ENCODE measurements at places on chromosomes 16 and 17. TPM values are rescaled to one million over a fixed set of nuclear protein-coding genes. Genes with fewer than 3 reads are reported as not detected.

DNA sequence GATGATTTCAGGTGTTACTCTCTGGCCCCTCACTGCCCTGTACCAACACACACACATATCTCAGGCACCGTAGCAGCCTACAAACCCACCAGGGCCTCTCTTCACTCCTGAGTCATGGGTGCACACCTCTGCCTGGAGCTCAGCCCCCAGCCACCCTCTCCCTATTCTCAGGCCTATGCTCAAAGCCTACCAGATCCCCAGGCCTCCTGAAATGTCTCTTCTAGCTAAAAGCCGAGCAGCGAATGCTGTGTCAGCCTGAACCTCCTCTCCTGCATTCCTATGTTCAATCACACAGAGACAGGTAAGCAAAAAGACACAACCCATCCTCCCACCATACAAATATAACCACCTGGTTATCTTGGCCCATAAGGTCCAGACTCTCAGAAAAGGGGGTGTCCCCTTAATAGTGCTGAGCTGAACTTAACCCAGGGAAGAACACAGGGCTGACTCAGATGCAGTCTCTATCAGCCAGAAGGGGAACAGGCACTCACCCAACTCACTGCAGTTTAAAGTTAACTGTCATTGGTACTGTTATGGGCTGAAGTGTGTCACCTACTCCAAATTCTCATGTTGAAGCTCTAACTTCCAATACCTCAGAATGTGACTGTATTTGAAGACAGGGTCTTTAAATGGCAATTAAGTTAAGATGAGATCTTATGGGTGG is 62.0 kb upstream of the TEKT3 start:
- DNase-seq, result no peak

GRCh38 chr17:73795730-73796129 is 151.5 kb upstream of the SDK2 start:
- DNase-seq, result no peak

- no peak for DNase-seq
These were observed 679.5 kb downstream of the KCNJ2 start for GRCh38 chr17:70848785-70849184.

CCT6B gene
- 2.4 TPM for total RNA-seq

NMRAL1 gene
- total RNA-seq, result 25.1 TPM

Data from muscle of leg (tissue), 16 donors.